Stimulated activated effector memory CD8-positive, alpha-beta T cell treated with anti-CD3 and anti-CD28 coated beads, Interleukin-12 subunit alpha, Interleukin-12 subunit beta, amount 100 ng/mL, for 72 hours (primary cell): ENCODE measurements at places on chromosomes 12 and 14.

DNA sequence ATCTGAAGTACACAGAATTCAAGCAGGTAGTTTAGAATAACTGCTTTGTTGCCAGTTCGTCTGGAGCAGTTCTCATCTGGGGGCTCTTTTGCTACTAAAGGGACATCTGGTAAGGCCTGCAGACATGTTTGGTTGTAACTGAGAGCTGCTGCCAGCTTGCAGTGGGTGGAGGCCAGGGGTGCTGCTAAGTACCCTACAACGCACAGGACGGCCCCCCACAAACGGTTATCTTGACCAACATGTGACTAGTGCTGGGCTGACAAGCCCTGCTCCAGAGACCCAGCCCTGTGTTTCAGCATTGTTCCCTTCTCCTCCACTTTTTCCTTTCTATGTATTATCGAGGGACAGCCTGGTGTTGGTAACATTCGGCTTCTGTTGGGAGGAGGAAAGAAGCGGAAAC lies 40.8 kb downstream of the FBXO21 start:
- no peak for DNase-seq

- no peak for DNase-seq
These were observed 16.8 kb downstream of the OR4K1 start for GRCh38 chr14:19947413-19948090.

GRCh38 chr12:6181583-6182278 lies 18.5 kb upstream of the CD9 start:
- no peak for DNase-seq

GRCh38 chr12:103586791-103587370 lies at the start of gene STAB2:
Gene STAB2, plus strand, starts transcription at chr12:103587273. Its CDS starts 204 bp downstream, at chr12:103587477.
- DNase-seq, result no peak

DNA sequence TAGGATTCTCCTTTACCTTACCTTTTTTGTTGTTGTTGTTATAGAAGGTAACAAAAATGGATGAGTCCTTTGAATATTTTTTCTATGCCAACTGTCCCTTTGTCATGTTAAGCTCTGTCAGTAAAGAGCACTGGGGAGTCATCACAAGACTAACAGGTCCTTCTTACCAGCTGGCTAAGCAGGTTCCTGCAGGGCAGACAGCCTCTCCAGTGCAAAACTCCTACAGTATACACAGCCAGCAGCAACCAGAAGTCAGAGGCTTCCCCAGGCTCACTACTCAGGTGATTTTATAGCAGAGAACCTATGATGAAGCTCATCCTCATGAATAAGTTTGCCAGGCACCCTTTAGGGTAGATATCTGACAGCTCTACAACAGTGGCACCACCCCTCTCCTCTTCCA lies 271.1 kb downstream of the RERGL start:
- no peak for DNase-seq

- DNase-seq, result no peak
These were observed 392.1 kb upstream of the DDHD1 start for GRCh38 chr14:53545217-53545616.

DNA sequence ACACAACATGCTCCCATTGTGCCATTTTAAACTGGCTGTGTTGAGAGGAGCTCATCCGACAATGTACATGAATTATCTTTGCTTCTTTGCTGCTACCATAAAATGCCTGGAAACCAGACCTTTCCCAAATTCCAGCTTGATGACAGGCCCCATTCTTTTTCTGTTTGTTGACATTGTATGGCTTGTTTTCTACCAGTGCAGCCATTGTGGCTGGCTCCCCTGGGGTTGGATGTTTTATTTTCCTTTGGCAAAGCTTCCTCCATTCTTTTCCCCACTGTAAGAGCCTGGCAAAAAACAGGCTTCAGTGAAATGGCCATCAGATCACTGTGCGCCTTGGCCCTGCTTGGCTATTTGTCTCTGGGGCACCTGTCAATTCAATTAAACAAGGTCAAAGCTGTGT lies 532.5 kb downstream of the VRK1 start:
- no peak for DNase-seq

GRCh38 chr12:94070520-94070919 lies 77.9 kb upstream of the PLXNC1 start:
- DNase-seq, result no peak

DNA sequence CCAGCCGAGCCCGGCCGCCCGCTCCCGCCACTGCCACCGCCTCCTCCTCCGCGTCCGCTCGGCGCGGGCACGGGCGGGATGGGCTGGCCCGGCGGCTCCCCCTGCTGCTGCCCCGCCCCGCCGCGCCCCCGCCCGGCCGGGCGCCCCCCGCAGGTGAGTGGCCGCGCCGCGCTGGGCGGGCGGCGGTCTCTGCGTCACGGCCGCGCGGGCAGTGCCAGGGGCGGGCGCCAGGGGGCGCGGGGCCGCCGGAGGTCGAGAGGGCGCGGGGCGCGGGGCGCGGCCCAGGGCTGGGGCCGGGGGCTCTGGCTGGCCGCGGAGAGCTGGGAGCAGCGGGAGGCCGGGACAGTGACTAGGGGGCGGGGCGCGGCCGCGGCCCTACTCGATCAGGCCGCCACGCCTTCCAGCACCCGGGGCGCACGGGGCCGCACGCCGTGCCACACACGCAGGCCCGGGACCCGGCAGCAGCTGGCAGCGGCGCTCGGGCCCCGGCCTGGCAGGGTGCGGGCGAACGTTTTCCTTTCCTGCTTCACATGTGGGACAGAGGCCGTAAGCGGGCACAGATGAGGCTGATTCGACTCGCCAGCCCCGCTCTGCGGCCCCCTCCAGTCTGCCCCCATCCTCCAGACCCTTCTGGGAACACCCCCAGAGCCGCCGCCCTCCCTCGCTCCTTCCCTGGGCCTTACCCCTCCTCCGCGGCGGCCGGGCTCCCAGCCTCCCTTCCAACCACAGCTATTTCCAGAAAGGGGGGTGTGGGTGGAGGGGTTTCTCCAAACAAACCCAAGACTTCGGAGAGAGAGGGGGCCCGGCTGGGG lies 2.4 kb upstream of the TNS2 start:
- peak; percentile 68 for DNase-seq

DNA sequence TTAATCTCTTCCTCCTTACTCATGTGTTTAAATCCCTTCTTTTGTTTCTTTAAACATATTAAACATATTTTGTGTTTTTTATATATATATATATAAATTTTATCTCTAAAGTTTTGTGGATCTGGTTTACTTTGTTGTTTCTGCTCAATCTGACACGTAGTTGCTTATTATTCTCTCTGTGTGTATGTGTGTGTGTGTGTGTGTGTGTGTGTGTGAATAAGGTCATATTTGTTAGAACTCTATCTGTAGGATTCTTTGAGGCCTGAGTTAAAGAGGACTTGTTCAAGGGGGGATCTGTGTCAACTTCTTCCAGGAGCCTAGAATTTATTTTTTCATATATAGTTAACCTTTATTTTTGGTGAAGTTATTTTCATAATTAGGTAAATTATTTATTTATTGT lies 2.7 kb downstream of the GPR65 start:
- DNase-seq, result no peak

- no peak for DNase-seq
These were observed 138.5 kb upstream of the SYT1 start for GRCh38 chr12:78725951-78726580.

GRCh38 chr12:3085341-3086139 lies 8.4 kb downstream of the TSPAN9 start:
- DNase-seq, result no peak
